ENCODE measurements at places on chromosomes 5 and 9. TPM values are rescaled to one million over a fixed set of nuclear protein-coding genes. Genes with fewer than 3 reads are reported as not detected.

DNA sequence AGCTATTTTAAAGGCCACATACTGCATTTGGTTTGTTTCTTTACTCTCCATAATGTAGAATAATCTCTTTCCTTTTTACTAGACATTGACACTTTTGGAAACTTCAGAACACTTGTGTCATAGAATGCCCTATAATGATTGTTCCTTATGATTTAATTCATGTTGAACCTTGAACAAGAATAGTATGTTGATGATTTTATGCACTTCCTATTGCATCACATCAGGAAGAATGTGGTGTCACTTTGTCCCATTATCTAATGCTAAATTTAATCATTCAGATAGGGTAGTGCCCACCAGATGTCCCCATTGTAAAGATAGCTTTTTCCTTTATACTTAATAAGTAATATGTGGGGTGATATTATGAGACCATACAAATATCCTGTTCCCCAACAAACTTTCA is 19.4 kb upstream of the DEPDC1B start:
- no peak for DNase-seq

DNA sequence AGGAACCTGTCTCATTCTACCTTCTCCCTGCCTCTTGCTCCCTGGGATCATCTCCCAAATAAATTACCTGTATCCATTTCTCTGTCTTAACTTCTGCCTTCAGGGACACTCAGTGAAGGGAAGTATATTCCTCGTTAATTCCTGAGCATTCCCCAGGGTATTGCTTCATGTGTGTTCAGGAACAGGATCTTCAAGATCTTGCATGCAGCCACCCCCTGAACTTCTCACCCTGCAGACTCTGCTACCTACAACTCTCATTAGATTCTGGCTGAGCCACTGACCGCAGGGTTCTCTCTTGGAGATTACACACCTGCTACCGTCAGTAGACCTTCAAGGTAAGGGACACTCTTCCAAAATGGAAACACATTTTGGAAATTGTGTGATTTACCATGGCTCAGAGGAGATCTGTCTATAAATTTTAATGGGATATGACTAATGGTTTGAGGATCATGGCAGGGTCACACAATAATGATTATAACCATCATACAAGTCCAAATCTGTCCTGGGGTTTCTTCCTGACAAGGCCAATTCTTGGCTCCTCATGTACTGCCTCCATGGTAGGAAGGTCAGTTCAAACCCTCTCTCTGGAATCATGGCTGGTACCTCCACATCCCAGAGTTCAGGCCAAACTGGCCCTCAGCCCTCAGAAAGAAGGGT is 38.9 kb upstream of the UGCG start:
- no peak for DNase-seq

DNA sequence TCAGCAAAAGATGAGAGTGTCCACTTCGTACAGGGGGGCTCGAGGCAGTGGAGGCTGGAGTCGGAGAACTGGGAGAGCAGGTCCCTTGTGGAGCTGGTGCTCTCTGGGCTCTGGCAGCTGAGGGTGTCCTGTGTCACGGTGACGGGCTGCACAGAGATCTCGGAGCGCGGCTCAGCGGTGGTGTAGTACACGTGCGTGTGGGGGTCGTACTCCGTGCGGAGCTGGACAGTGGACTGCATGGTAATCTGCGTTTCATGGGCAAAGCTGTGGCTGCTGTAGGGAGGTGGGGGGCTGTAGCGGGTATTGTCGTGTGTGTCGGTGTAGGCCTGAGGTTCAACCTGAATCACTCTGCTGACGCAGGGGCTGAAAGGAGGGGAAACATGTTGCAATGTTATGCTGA is 48.0 kb downstream of the PTCH1 start:
- no peak for DNase-seq

- DNase-seq = no peak
Observed at GRCh38 chr9:128226412-128226801, 23.2 kb downstream of the DNM1 start.

- no peak for DNase-seq
Observed at GRCh38 chr5:145945620-145946111, 9.3 kb downstream of the SH3RF2 start.

GRCh38 chr9:109255394-109255793 is 65.5 kb downstream of the EPB41L4B start:
- DNase-seq = no peak

DNA sequence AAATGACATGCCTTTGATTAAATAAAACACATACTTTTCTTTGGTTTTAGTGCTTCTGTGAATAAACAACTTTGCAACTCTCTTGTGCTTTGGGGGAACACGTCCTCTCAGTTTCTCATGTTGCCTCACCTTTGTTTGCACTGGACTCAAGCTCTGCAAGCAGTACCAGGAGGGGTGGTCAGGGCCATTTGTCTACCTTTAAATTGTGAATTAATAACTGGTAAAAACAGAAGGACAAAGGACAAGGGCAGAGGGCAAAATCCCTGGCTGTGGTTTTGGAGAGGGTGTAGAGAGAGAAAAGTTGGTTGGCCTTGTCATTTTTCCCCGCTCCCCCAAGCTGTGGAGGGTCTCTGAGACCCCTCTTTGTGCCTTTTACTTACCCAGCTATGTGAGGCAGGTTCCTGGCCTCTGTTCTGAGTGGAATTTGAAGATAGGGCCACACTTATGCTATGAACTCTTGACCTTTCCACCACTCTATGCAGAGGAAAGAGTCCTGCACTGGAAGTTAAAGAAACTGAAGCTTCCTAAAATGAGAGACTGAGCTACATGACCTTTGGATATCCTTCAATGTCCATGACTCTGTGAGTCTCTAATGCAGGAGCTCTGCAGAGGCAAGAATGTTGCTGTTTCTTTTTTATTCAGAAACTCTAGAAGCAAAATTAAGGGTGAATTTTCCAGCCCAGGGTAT is 55.1 kb upstream of the MOCS2 start:
- no peak for DNase-seq

DNA sequence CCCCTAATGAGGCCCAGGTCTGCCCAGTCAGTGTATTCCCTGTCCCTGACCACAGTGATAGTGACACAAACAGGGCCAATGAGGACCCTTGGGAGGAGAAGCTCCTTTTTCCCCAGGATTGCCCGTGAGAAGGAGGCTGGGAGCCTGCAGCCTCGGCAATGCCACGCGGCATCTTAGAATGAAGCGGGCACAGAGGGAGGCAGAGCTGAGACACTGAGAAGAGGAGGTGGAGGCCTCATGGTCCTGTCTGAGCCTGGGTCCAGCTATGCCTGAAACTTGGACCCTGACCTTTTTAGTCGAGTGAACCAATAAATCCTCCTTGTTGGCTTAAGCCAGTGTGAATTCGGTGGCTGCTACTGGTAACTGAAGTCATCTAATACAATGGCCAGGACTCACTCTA is 28.4 kb downstream of the STC2 start:
- no peak for DNase-seq

DNA sequence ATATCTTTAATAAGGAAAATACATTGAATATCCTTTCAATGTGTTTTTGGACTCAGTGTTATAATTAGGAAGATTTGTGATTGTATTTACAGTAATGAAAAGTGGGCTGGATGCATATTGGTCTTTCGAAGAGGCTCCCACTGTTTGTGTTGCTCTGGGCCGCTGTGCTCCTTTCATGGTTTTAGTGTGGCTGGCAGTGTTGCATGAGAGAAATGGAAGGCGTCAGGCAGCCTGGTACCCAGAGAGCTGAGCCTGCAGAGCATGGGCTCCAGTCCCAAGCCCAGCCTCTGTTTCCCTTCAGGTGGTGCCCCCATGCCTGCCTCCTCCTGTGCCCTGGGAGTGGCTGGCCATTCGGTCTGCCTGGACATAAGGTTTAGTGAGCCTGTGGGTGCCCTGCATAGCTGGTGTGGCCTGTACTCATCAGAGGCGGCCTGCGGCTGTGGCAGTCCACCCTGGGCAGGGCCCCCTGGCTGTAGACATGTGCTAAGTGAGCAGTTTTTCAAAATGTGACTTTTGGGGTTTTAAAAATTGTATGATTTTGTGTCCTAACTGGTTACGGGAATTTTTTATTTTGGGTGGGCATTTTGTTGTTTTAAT is 27.4 kb upstream of the FAM120AOS start:
- DNase-seq = no peak

- DNase-seq = no peak
Observed at GRCh38 chr5:140877262-140877581, 2.1 kb downstream of the PCDHA12 start.

The ORM2 gene
- total RNA-seq = not detected

The PDE6A gene
- total RNA-seq = not detected

The PCDHB9 gene
- total RNA-seq = 2.2 TPM

The IL13 gene
- 0.73 TPM for total RNA-seq

Measured in breast epithelium (tissue), 4 donors.